ENCODE measurements at places on chromosomes 1 and 21. TPM values are rescaled to one million over a fixed set of nuclear protein-coding genes. Genes with fewer than 3 reads are reported as not detected.

- no peaks in the 10 kb centered on the region for H3K27me3 ChIP-seq
- DNase-seq: no peak
- H3K4me3 ChIP-seq: no peak overlapping the region
- no peak overlapping the region for H3K27ac ChIP-seq
- H3K4me1 ChIP-seq: no peaks in the 10 kb centered on the region
Measured at GRCh38 chr1:240107058-240107684, 15.5 kb downstream of the FMN2 start.

GRCh38 chr1:79588719-79589118 is 582.2 kb upstream of the ADGRL4 start:
- no peak overlapping the region for H3K4me3 ChIP-seq
- no peaks in the 10 kb centered on the region for H3K36me3 ChIP-seq
- no peak overlapping the region for H3K27ac ChIP-seq

DNA sequence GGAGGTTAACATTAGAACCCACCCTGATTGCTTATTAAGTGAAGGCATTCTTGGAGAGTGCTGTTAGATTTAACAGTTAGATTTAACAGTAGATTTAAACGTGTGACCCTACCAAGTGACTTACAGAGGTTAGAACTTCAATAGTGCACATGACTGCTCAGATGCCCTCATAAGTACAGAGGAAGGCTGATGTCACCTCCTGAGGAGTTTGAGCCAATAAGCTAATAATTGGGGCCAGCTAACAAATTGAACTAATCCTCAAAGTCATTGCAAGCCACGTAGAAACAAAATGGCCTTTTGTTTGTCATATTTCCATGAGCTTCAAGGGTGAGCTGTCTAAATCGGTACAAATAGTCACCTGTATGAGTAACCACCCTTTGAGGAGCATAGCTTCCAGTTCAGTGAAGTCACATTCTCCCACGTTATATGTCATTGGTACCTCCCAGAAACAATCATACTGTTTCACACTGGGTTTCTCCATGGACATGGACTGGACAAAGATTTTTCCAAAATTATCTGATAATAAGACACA is 11.7 kb downstream of the AVPR1B start:
- H3K27me3 ChIP-seq: no peaks in the 10 kb centered on the region
- peaks cover 22% of the 10 kb centered on the region for H3K4me1 ChIP-seq
- no peak overlapping the region for H3K4me3 ChIP-seq
- no peak overlapping the region for H3K27ac ChIP-seq
- no peaks in the 10 kb centered on the region for H3K36me3 ChIP-seq

DNA sequence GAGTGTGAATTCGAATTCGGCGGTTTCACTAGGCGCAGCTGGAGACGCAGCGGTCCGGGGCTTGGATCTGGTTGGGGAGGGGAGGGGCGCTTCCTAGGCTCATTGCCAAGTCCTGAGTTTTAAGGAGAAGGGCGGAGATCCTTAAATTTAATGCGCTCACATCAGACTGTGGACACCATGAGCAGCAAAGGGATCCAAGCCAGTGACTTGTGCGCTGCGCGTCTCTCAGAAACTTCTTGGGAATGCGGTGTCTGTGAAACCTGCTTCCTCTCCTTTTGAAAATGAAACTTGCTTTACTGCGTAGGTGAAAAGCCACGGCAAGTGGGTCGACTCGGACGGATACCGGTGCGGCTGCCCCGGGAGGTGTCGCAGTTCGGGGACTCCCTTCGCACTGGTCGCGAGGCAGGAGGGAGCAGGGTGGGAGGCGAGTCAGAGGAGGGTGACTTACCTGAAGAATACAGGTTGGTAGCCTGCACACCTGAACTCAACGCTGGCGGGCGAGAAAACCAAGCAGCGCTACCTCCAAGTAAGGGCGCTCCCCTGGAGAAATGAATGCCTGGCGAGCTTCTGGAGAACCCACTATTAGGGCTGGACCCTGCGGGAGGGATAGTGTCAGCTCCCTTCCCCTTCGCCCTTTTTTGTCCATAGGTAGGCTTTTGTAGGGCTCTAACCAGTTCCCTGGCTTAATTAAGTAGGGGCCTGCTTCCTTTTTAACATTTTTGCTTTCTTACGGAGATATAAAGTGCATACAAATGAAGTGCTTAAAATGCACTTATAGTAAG is 992 bp downstream of the TENT5C start:
- H3K4me1 ChIP-seq: peaks cover 44% of the 10 kb centered on the region
- H3K27me3 ChIP-seq: no peaks in the 10 kb centered on the region
- peak overlapping the region; percentile 80 for H3K27ac ChIP-seq
- peak; percentile 82 for DNase-seq
- H3K4me3 ChIP-seq: peak overlapping the region; percentile 94

GRCh38 chr1:202200112-202200548 is 6.5 kb downstream of the LGR6 start:
- H3K27me3 ChIP-seq: no peaks in the 10 kb centered on the region
- no peak for DNase-seq
- H3K4me3 ChIP-seq: no peak overlapping the region
- no peaks in the 10 kb centered on the region for H3K36me3 ChIP-seq
- peaks cover 5% of the 10 kb centered on the region for H3K4me1 ChIP-seq
- no peak overlapping the region for H3K27ac ChIP-seq

DNA sequence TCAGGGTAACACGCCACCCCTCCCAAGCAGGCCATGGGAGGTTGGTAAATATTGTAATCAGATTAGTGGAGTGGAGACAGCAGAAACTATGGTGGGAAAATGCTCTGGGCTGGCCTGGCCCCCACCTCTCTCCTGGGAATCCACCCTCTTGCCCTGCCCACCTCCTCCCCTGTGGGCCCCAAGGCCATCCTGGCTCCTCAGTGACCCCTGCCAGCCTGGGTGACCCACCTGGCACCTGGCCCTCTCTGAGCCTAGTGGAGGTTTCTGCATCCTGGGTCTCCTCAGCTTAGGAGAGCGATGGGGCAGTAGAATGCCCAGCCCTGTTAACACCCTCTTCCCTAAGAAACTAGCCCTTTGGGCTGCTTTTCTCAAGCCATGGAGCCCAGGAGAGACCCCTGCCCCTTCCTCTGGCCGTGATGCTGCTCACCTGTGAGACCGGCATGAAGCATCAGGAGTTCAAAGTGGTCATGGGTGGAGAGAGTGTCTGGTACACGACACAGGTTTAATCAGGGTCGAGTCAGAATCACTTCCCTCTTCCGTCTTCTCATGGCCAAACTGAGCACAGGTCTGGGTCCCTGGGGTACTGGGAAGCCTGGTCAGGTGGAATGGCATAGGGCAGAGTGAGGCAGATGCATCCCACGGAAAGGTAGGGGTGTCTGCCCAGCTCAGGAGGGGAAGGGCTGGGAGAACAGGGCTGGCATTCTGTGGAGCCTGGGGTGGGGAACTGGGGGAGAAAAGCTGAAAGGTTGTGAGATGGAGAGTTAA is 10.7 kb upstream of the DMBX1 start:
- no peak overlapping the region for H3K4me3 ChIP-seq
- H3K36me3 ChIP-seq: no peaks in the 10 kb centered on the region
- DNase-seq: no peak
- no peak overlapping the region for H3K27ac ChIP-seq

DNA sequence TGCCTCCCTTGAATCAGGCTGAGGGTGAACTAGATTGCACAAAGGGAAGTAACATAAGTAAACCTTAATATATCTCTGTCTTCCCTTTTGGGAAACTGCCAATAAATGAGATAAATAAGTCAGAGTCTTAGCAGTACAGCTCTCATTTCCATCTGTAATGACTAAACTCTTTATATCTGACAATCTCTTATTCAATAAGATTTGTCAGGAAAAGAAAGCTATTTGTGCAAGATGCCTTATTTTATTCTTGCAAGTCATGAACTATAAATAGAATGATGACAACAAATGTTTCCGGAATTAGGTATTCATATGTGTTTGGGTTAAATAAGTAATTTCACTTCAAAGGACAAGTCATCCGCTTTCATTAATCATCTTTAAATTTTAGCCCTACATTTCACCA is 229.2 kb downstream of the PTGER3 start:
- no peaks in the 10 kb centered on the region for H3K27me3 ChIP-seq
- DNase-seq: no peak
- H3K4me3 ChIP-seq: no peak overlapping the region
- no peaks in the 10 kb centered on the region for H3K4me1 ChIP-seq

GRCh38 chr1:184407816-184408510 is 21.1 kb downstream of the C1orf21 start:
- no peak overlapping the region for H3K27ac ChIP-seq
- H3K4me1 ChIP-seq: no peaks in the 10 kb centered on the region
- no peaks in the 10 kb centered on the region for H3K36me3 ChIP-seq
- DNase-seq: no peak
- no peak overlapping the region for H3K4me3 ChIP-seq

GRCh38 chr1:159869607-159870006 is 7.2 kb upstream of the VSIG8 start:
- H3K4me3 ChIP-seq: no peak overlapping the region
- H3K36me3 ChIP-seq: no peaks in the 10 kb centered on the region
- H3K4me1 ChIP-seq: no peaks in the 10 kb centered on the region
- no peak for DNase-seq

- no peak overlapping the region for H3K27ac ChIP-seq
- no peak for DNase-seq
- H3K4me3 ChIP-seq: no peak overlapping the region
- no peaks in the 10 kb centered on the region for H3K36me3 ChIP-seq
Measured at GRCh38 chr1:111731956-111732355, 7.2 kb downstream of the INKA2 start.

OR10J1 gene
- not detected for polyA plus RNA-seq

DNA sequence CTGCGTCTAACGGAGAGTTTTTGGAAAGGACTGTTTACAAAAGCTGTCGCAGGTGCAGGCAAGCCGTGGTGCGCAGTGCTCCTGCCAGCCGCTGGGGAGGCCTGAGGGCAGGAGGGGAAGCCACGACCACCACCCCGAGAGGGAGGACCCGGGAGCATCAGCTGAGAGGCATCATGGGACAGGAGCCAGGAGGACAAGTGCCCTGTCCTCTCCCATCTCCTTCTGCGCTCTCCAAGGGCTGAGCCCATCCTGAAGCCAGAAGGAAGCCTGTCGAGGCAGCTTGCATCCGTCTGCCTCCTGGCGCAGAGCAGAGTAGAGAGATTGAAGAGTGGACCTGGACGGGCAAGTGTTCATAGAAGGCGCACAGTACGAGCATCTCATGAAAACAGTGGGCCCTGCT is 310.9 kb downstream of the KIF26B start:
- no peaks in the 10 kb centered on the region for H3K36me3 ChIP-seq
- no peak for DNase-seq
- no peak overlapping the region for H3K4me3 ChIP-seq
- H3K27ac ChIP-seq: no peak overlapping the region
- H3K4me1 ChIP-seq: no peaks in the 10 kb centered on the region

C4BPB gene
- polyA plus RNA-seq: 0.85 TPM

HEYL gene
- not detected for polyA plus RNA-seq

DNA sequence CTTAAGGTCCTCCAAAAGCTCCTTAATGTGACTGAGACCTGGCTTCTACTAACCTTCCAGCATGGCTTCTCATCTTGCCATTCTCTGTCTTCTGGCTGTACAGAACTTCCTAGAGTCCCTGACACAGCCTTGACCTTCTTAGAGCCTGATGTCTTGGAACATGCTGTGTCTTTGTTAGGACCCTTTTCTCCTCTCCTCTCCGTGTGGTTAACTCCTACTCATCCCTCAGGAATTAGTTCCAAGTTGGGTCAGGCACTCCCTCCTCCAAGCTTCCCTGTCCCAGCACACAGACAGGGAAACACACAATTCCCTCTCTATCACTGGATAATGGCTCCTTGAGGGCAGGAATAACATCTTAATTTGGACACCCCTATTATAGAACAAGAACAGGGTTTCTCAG is 275.4 kb upstream of the USP24 start:
- no peaks in the 10 kb centered on the region for H3K4me1 ChIP-seq
- no peak overlapping the region for H3K27ac ChIP-seq
- no peaks in the 10 kb centered on the region for H3K36me3 ChIP-seq
- no peaks in the 10 kb centered on the region for H3K27me3 ChIP-seq

DNA sequence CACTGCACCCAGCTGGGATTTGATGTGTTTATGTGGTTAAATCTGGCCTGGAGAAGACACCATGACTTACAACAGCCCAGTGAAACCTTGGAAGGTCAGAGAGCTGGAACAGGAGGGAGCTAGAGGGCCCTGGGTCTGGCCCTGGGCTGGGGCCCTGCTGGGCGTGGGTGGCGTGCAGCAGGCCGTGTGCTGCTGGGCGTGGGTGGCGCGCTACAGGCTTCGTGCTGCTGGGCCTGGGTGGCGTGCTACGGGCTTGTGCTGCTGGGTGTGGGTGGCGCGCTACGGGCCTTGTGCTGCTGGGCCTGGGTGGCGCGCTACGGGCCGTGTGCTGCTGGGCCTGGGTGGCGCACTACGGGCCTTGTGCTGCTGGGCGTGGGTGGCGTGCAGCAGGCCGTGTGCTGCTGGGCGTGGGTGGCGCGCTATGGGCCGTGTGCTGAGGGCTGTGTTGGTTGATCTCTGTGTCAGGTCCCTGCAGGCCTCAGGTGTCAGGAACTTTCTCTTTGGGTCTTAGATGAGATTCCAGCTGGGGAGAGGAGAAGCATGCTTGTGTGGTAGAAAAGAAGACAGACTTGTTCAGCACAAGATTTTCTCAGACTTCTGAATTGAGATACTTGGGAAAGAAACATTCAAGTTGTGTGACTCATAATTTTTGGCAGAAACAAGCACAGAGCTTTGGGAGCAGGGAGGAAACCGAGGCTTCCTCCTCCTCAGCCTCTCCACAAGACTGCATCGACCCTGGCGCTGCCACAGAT is 66.0 kb downstream of the COL18A1 start:
- no peak overlapping the region for H3K27ac ChIP-seq
- DNase-seq: no peak
- H3K4me1 ChIP-seq: no peaks in the 10 kb centered on the region
- no peaks in the 10 kb centered on the region for H3K27me3 ChIP-seq

SLC22A15 gene
- polyA plus RNA-seq: 1.7 TPM

GRCh38 chr1:186194107-186194756 is 180.8 kb downstream of the TPR start:
- no peak for DNase-seq
- no peaks in the 10 kb centered on the region for H3K4me1 ChIP-seq
- no peaks in the 10 kb centered on the region for H3K36me3 ChIP-seq
- H3K4me3 ChIP-seq: no peak overlapping the region
- no peak overlapping the region for H3K27ac ChIP-seq
- no peaks in the 10 kb centered on the region for H3K27me3 ChIP-seq

NUDT4B gene
- 10.7 TPM for polyA plus RNA-seq

- H3K27me3 ChIP-seq: peaks cover 6% of the 10 kb centered on the region
- H3K36me3 ChIP-seq: no peaks in the 10 kb centered on the region
- DNase-seq: no peak
- no peaks in the 10 kb centered on the region for H3K4me1 ChIP-seq
Measured at GRCh38 chr1:29706936-29707335, 470.6 kb downstream of the PTPRU start.

GPA33 gene
- 2.5 TPM for polyA plus RNA-seq

OPRD1 gene
- not detected for polyA plus RNA-seq

DNA sequence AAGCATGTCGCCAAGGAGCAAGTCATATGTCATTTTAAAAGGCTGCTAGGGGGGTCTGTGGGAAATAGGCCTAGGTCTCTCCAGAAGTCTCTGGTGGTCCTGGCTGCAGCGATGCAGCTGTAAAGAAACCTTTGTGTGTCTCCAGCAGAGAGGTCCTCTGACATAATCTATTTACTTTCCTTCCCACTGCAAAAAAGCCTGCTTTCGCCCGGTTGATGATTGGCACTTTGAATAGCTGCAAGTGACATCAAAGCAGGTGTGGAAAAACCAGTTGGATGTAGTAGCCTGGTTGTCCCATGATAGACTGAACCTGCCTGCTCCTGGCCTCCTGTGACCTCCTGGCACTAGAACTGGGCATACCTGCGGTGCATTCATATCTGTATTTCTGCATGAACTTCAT is 13.8 kb downstream of the RASSF5 start:
- DNase-seq: no peak
- H3K36me3 ChIP-seq: no peaks in the 10 kb centered on the region
- no peaks in the 10 kb centered on the region for H3K27me3 ChIP-seq
- no peak overlapping the region for H3K27ac ChIP-seq
- peaks cover 5% of the 10 kb centered on the region for H3K4me1 ChIP-seq
- no peak overlapping the region for H3K4me3 ChIP-seq

ADAMTS5 gene
- polyA plus RNA-seq: 0.01 TPM
